ENCODE measurements at places on chromosomes 3 and 15.

GRCh38 chr15:95086531-95087252, 855.3 kb downstream of the MCTP2 start:
- no peak for DNase-seq

DNA sequence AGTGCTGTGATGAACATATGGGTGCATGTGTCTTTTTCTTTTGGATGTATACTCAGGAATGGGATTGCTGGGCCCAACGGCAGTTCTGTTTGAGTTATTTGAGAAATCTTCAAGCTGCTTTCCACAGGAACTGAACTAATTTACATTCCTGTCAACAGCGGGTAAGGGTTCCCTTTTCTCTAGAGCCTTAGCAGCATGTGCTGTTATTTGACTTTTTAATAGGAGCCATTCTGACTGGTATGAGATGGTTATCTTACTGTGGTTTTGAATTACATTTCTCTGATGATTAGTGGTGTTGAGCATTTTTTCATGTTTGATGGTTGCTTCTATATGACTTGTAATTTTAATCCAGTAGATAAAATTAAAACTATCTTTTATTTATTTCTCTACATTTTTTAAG, 1168.6 kb upstream of the ALCAM start:
- no peak for DNase-seq

DNA sequence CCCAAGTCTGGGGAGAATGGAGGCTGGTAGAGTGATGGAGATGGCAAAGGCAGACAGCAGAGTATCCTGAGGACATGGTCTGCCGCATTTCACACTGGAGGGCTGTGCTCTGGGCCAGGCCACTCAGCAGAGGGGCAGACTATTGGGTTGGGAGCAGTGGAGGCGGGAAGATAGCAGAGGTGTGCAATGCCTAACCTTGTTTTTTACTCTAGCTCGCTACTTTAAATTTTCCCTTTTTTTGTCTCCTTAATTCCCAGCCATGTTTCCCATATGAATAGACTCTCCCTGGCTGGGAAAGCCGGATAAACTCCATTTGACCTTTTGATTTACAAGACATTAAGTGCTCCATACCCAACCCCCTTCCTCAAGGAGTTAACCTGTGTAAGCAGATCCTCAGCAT, 33.5 kb upstream of the ST6GAL1 start:
- DNase-seq = no peak

- DNase-seq = no peak
Measured at GRCh38 chr3:99871231-99872045, 53.8 kb downstream of the CMSS1 start.

DNA sequence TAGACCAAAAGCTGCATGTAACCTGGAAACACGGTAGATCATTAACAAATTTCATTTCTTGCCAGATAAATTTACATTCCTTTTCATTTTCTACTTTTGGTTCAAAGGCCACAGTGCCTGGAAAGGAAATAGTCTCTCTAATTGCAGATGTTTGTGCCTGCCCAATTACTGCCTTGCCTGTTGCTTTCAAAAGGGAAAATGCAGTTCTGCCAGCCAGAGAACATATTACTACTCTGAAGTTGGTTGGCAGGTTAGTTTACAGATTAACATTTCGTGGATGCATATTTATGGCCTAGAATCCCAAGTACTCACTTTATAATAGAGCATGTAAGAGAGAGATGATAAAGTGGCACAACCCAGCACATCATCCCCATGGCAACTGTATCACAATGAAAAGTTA, 124.3 kb upstream of the LRRC3B start:
- DNase-seq = no peak

- DNase-seq = no peak
Measured at GRCh38 chr3:184567946-184568559, 6.5 kb downstream of the EPHB3 start.

- DNase-seq = no peak
Measured at GRCh38 chr15:89864958-89865739, 28.6 kb downstream of the AP3S2 start.

- DNase-seq = peak; percentile 42
Measured at GRCh38 chr3:125150525-125151441, 61.8 kb downstream of the SLC12A8 start.

- DNase-seq = no peak
Measured at GRCh38 chr3:123660900-123661299, 76.0 kb upstream of the HACD2 start.

DNA sequence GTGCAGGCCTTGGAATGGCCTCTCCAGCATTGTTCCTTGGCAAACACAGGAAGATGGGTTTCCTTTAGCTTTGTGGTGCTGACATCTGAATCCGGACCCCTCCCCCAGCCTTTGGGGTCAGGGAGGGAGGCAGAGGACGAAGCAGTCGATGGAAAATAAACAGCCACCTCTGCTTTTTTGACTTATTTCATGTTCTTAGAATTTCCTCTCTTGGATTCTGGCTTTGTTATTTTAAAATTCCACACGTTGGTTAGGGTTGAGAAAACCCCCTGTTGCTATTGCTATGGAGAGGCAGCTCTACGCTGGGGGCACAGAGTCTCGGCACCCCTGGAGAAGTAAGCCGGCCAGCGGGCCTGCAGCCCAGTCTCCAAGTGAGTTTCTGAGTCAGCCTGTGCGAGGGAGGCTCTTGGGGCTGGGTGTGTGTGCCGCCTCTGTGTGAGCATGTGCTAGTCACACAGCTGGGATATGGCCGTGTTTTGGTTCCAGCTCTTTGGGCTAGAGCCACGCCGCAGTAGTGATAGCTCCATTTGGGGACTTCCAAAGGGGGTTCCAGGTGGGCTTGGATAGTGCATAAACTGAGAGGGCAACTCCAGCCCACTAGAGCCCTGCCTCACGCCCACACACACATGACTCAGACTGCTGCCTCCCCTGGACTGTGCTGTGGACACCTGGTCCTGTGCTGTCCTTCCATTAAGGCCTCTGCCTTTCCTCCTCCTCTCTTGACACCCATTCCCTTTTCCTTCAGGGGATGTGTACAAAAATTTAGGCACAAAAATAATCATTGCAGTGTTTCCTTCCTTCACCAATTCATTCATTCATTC, 58.8 kb downstream of the AMOTL2 start:
- no peak for DNase-seq

DNA sequence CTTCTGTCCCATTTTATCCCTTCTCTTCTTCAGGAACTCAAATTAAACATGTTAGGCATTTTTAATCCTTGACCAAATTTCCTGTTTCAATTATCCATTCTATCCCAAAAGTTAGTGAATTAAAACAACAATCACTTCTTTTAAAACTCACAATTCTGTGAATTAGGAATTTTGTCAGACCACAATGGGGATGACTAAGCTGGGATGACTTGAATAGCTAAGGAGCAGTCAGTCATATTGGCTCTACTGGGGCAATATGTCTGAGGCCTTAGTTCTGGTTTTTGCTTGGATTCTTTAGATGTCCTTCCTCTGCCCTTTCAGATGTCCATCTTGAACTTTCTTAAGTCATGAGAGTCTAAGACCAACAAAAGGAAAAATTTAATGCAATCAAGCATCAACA, 178.2 kb upstream of the TGFBR2 start:
- no peak for DNase-seq

DNA sequence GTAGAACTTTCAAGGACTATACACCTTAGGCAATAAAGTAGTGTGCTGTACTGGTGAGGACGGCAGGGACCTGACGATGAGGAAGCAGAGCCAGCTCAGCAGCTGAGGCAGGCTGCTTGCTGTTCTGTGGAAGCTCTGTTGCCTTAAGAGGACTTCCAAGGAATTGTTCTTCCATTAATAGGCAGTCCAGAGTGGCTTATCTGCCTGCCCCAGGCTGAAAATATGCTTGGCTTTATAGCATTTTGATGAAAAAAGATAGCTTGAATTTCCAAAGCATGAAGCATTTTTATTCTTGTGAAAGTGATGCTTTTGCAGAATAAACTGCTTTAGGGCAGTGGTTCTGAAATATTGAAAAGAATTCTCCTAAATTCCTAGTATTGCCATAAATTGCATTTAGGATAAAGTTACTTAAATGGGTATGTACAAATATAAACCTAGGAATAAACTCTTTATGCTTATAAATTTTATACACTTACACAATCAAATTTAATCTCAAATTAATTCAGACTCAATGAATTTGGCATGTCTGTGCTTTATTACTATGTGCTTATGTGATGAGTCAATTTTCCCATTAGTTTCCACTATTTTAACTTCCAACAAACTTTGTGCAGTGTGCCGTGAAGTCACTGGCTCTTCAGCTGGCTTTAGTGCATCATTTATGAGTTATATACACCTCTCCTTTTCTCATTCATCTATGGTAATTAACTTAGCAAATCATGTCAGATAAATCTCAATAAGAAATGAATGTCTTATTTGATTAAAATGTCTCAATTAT, 231.0 kb upstream of the RASGRP1 start:
- no peak for DNase-seq

DNA sequence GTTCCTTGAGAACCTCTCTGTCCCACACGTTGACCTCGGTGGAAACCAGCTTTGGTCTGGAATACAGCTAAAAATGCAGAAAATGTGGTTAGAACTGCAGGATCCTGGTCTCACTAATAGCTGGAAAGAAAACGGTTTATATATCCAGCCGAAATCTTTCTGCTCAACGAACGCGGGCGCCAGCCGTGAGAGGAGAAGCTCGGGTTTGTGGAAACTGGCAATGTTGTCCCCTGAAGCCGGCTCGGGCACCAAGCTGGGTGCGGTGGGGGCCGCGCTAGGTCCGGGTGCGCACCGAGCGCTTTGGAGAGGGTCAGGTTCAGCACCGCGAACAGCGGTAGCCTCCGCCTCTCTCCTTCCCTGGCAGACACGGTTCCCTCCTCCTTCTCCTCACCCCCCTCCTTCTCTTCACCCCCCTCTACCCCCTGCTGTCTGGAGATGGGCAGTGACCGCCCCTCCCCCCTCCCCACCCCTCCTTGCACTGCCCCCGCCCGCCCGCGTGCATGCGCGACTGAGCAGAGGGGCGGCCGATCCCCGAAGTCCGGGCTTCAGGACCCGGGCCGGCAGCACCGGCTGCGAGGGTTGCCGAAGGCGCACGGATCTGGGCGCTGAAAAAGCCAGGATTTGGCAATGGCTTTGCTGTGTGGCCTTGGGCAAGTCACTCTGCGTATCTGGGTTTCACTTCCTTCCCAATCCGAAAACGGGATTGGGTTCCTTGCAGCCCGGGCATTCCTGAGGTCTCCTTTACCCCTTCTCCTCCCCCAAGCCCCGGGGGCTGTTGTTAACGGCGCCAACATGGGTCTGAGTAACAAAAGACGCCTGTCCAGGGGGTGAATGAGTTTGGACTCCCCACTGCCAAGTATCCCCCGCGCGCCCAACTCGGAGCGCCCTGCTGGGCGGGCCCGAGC, at the start of gene SKOR1:
Gene SKOR1 (plus strand): TSS at position 534 of the 905 bp plus-strand sequence. CDS start 94 bp downstream, at position 628.
- peak; percentile 24 for DNase-seq

GRCh38 chr15:47794252-47794914, 77.1 kb downstream of the SEMA6D start:
- DNase-seq = no peak

DNA sequence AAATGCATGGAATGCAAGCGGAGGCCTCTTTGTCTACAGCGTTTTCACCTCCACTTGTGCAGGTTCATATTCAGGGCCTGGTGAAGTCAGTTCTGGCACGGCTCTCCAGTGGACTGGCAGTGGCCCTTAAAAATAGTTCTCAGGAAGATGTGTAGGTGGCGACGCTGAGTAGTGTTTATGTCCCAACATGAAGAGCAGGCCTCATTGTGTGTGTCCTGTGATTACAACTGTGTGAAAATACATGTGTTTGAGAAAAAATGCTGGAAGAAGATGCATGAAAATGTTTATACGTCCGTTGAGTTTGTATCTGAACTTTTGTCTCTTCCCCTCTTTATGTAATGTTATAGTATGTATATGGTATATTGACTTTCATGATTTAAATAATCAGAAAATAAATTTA, 7.2 kb downstream of the LIPC start:
- no peak for DNase-seq

- DNase-seq = no peak
Measured at GRCh38 chr3:111299192-111299615, 227.6 kb downstream of the NECTIN3 start.

DNA sequence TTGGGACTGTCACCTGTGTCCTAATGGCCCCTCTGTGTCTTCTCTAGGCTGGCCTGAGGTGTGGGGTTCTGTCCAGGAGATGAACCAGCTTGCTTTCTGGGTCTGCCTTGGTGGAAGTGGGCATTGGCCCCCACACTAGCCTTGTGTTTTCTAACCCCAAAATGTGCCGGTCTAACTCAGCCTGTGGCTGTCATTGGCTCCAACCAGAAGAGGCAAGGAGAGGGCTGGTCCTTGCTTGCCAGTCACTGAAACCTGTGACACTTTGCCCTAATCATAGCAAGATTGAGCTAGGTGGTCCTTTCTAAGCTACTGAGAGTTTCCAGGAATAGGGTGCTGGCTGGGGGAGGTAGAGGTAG, 2.2 kb downstream of the C15orf39 start:
- DNase-seq = no peak

- no peak for DNase-seq
Measured at GRCh38 chr15:87129916-87130315, 1050.2 kb downstream of the AGBL1 start.

DNA sequence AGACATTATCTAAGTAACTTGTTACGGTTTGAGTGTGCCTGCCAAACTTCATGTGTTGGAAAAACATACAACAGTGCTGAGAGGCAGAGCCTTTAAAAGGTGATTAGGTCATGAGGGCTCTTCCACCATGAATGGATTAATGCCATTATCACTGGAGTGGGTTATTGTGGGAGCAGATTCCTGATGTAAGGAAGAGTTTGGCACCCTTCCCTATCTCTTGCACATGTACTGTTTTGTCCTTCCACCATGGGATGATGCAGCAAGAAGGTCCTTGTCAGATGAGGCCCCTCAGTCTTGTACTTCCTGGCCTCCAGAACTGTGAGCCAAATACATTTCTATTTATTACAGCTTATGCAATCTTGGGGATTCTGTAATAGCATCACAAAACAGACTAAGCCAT, 413.9 kb downstream of the EPHA3 start:
- no peak for DNase-seq

- DNase-seq = no peak
Measured at GRCh38 chr15:91385311-91385710, 285.3 kb downstream of the SV2B start.

- no peak for DNase-seq
Measured at GRCh38 chr3:45029661-45030060, 3.6 kb downstream of the CLEC3B start.

- DNase-seq = no peak
Measured at GRCh38 chr3:48130321-48130904, 57.8 kb downstream of the CDC25A start.

- no peak for DNase-seq
Measured at GRCh38 chr3:58180940-58181587, 29.7 kb downstream of the DNASE1L3 start.

GRCh38 chr3:138911621-138912020, 35.3 kb downstream of the FOXL2 start:
- no peak for DNase-seq

DNA sequence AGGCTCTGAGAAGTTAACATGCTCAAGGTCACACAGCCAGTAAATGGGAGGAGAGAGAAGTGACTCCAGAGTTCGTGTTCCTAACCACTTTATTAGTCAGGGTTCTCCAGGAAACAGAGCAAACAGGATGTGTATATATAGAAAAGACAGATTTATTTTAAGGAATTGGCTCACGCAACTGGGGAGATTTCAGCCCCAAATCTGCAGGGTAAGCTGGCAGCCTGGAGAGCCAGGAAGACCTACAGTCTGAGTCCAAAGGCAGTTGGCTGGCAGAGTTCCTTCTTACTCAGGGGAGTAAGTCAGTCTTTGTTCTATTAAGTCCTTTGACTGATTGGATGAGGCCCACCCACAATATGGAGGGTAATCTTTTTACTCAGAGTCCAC, 118.2 kb upstream of the PROK2 start:
- no peak for DNase-seq

GRCh38 chr3:71972031-71972430, 187.1 kb upstream of the PROK2 start:
- no peak for DNase-seq
